Memory B cell (primary cell): ENCODE measurements at places on chromosomes 16 and 17.

DNA sequence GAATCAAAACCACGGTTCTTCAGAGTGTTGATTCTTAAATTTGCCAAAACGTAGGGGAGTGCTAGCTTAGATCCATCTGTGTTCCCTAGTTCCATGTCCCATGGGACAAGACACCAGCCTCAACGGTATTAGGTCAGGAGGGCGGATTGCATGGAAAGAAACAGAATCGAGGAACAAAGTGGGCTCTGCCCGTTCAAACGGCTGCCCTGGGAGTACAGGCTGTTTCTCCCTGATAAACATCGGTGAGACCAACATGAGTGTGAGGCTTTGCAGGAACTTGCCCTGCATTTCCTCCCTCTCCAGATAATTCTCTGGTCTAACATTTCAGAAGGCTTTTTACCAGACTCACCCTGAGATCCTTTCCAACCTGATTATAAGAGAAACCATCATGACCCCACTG lies 82.2 kb downstream of the MRM3 start:
- no peak for DNase-seq
- peaks cover 11% of the 10 kb centered on the region for H3K27me3 ChIP-seq
- no peak overlapping the region for H3K27ac ChIP-seq
- H3K4me3 ChIP-seq = no peak overlapping the region
- H3K4me1 ChIP-seq = no peaks in the 10 kb centered on the region

GRCh38 chr17:57256708-57257112 lies 387 bp downstream of the MSI2 start:
- DNase-seq = no peak
- peaks cover 8% of the 10 kb centered on the region for H3K36me3 ChIP-seq
- H3K27me3 ChIP-seq = no peaks in the 10 kb centered on the region
- H3K27ac ChIP-seq = peak overlapping the region; percentile 96

GRCh38 chr17:29004081-29004692 lies 1.6 kb downstream of the SEZ6 start:
- H3K27ac ChIP-seq = no peak overlapping the region
- no peaks in the 10 kb centered on the region for H3K4me1 ChIP-seq
- no peak overlapping the region for H3K4me3 ChIP-seq
- H3K36me3 ChIP-seq = peaks cover 1% of the 10 kb centered on the region
- H3K27me3 ChIP-seq = peaks cover 24% of the 10 kb centered on the region

DNA sequence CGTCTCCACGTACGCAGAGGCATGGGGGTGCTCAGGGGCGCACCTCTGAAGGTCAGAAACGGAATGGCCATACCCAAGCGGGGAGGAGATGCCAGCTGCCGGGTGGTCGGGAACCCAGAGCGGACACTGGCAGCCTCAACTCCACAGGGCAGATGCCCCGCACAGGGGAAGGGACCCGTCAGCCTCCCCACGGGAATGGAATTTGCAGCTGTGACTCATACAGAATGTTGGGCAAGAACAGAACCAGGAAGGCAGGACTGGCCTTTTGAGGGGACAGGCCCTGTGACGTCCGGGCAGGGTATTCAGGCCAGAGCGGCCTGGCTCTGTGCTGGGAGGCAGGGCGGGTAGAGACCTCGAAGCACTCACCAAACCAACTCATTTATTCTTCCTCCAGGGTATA lies 7.5 kb downstream of the TK1 start:
- H3K27me3 ChIP-seq = no peaks in the 10 kb centered on the region
- no peak overlapping the region for H3K4me3 ChIP-seq
- no peak for DNase-seq
- H3K36me3 ChIP-seq = no peaks in the 10 kb centered on the region
- H3K27ac ChIP-seq = no peak overlapping the region
- H3K4me1 ChIP-seq = peaks cover 36% of the 10 kb centered on the region

GRCh38 chr16:19235478-19235877 lies 50.1 kb upstream of the CLEC19A start:
- no peak for DNase-seq
- H3K4me3 ChIP-seq = no peak overlapping the region
- no peak overlapping the region for H3K27ac ChIP-seq
- peaks cover 12% of the 10 kb centered on the region for H3K36me3 ChIP-seq
- H3K4me1 ChIP-seq = no peaks in the 10 kb centered on the region

DNA sequence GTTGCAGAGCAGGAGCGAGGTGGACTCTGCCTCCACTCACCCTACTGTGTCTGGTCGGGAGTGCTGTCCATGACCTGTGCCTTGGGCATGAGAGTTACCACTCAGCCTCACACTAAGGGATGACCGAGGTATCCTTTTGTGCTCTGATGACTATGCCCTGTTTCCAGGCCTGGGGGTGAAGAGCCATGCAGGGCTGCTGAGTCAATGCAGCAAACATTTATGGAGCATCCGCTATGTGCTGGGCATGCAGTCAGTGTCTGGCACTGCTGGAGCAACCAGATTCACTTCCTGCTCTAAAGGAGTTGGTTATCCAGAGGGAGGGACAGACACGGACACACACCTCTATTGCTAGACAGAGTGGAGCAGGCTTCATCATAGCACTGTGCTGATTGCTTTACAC lies 7.6 kb upstream of the HNF1B start:
- no peak overlapping the region for H3K4me3 ChIP-seq
- no peaks in the 10 kb centered on the region for H3K4me1 ChIP-seq
- DNase-seq = no peak
- H3K27ac ChIP-seq = no peak overlapping the region
- H3K36me3 ChIP-seq = no peaks in the 10 kb centered on the region

- no peak for DNase-seq
- no peak overlapping the region for H3K27ac ChIP-seq
- no peaks in the 10 kb centered on the region for H3K27me3 ChIP-seq
- no peaks in the 10 kb centered on the region for H3K36me3 ChIP-seq
Measured at GRCh38 chr17:63275971-63276745, 169.9 kb downstream of the CYB561 start.

DNA sequence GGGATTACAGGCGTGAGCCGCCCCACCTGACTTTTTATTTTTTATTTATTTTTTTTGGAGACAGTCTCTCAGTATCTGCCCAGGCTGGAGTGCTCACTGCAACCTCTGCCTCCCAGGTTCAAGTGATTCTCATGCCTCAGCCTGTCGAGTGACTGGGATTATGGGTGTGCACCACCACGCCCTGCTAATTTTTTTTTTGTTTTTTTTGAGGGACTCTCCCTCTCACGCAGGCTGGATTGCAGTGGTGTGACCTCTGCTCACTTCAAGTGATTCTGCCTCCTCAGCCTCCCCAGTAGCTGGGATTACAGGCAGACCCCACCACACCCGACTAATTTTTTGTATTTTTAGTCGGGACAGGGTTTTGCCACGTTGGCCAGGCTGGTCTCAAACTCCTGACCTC lies 7.7 kb downstream of the ZNF207 start:
- DNase-seq = no peak
- no peaks in the 10 kb centered on the region for H3K27me3 ChIP-seq
- no peak overlapping the region for H3K4me3 ChIP-seq

DNA sequence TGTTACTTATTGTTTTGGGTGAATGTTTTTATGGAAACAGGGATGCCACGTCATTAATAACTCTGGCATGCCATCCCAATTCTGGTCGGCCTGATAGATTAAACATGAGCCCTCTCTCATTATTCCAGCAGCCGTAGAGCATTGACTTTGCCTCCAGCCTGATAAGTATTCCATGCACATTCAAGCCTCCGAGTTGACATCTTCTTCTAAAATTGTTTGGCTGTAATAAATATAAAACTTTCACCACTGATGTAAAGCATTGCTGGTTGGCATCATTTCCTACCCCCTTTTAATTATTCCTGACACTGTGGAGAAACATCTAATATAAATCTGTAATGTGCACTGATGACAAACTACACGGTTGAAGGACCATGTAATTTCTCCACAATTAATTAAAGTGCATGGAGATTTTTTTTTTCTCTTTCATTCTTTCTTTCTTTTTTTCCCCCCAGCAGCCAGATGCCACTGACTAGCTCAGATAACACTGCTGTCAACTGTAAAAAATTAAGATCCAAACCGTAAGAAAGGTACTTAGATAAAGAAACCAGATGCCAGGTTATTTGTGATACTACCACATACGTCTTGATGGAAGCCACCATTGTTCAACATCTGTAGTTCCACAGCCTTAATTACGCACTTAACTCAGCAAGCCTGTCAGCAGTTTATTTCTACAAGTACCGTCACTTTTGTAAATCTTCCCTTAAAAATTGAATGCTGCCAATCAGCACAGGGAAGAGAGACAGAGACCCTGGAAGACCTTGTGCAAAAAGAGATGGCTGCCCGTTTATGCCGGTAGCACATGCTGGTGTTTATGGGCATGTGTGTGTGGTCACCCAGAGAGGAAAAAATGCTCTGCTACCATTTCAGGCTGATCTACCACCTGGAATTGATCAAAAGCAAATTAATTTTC lies 237.7 kb downstream of the IRX3 start:
- H3K4me1 ChIP-seq = no peaks in the 10 kb centered on the region
- no peak overlapping the region for H3K4me3 ChIP-seq
- peaks cover 2% of the 10 kb centered on the region for H3K36me3 ChIP-seq
- H3K27me3 ChIP-seq = no peaks in the 10 kb centered on the region

GRCh38 chr16:10548404-10548803 lies 32.0 kb downstream of the EMP2 start:
- peaks cover 9% of the 10 kb centered on the region for H3K27me3 ChIP-seq
- no peak overlapping the region for H3K4me3 ChIP-seq
- no peak overlapping the region for H3K27ac ChIP-seq
- DNase-seq = no peak
